HEK293T (cell line): ENCODE measurements at places on chromosomes 16 and 17.

DNA sequence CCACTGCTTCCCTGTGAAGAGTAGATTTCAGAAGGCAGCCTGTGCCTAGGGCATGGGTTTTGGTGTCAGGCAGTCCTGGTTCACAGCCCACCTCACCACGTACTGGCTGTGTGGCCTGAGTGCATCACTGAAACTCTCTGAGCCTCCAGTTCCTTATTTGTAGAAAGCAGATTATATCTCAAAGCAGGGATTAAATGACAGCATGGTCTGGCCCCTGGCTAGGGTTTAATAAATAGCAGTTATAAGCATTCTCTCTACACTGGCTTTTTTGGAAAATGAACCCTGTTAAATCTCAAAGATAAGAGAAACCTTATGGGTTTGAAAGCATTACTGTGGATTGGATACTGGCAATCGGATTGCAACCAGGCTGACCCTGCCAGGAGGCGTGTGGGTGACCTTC, 2.9 kb upstream of the MT1M start:
- DNase-seq: no peak

DNA sequence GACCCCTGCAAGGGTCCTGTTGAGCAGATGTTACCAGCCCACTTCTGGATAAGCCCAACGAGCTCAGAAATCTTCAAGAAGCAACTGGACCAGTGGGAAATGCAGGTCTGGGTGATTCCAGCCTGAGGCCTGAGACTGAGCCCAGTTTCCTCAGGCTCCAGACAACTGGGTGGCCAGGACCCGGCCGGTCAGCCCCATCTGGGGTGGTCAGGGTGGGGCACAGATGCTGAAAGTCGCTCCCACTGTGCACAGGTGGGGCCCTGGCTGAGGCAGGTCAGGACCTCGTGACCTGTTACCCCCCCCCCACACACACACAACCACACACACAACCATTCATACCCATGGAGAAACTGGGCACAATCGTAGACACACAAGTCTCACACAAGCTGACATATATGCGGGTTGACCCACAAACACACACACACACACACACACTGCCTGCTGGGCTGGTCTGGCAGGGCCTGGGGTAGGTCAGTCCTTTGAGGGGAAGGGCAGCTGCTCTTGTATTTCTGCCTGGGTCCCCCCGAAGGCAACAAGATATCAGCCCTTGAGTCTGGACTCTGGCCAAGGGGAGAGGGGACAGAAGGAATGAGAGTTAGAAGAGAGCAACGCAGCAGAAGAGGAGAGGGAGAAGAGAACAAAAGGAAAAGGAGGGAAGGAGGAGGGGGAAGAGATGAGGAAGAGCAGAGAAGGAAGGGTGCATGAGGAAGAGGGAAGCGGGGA, 99.0 kb upstream of the CDH5 start:
- no peak for DNase-seq

DNA sequence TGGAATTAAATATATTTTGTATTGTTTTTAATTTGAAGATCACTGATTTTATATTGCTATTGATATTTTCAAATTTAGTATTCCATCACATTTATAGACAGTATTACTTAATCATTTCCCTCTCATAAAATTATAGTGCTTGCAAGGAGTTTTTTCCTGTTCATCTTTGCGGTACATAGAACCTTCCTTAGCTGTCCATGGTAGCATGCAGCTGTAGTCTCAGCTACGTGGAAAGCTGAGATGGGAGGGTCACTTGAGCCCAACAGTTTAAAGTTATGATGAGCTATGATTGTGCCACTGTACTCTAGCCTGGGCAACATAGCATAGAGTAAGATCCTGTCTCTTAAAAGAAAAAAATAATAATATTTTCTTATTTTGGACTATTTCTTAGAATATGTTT, 215.8 kb upstream of the CHMP6 start:
- DNase-seq: no peak

- peak; percentile 69 for DNase-seq
These were observed 82.9 kb upstream of the RCVRN start for GRCh38 chr17:9987779-9988585.

DNA sequence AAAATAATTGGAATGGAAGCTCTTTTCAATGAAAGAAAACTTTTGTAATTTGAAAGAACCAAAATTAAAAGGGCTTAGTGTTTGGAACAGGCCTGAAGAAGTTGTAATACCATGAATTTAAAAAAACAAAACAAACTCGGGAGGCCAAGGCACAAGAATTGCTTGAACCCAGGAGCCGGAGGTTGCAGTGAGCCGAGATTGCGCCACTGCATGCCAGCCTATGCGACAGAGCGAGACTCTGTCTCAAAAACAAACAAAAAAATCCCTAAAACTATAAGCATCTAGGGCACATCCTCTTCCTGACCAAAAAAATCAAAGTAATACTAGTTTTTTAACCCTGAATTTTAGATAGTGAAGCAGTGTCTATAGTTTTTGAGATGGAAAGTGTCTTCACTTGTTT, 12.7 kb downstream of the CLTC start:
- DNase-seq: no peak

DNA sequence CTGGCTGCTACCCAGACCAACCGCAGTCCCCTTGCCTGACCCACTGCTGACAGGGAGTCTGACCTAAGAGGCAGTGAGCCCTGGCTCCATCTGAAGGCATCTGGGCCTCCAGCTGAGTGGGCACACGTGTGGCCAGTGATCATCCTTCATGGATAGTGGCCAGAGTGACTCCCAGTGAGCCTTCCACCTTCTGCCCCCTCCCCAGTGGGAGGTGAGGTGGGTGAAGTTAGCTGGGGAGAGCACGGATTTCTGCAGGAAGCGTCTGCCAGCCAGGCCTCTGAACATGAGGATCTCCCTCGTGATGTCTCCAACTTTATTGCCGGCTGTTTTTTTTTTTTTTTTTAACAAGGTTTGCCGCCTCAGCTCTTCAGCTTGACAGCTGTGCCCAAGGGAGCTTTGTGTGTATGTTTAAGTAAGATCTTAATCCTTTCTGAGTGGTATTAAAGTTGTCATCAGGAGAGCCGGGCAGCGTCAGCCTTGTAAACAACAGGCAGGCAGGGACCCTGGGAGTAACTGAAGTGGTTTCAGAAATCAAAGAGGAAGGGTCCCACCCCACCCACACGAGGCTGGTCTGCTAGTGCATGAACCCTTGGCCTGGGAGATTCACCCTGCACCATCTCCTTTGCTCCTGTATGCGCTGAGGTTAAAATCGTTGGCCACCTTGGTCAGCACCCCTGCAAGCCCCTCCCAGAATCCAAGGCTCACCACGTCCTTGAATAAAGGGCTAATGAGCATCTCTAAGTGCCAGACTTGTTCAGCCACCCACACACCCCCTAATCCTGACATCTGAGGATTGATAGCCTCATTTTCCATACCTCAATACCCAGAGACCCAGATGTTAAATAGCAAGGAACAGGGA, 33.3 kb downstream of the RHBDL3 start:
- peak; percentile 35 for DNase-seq

DNA sequence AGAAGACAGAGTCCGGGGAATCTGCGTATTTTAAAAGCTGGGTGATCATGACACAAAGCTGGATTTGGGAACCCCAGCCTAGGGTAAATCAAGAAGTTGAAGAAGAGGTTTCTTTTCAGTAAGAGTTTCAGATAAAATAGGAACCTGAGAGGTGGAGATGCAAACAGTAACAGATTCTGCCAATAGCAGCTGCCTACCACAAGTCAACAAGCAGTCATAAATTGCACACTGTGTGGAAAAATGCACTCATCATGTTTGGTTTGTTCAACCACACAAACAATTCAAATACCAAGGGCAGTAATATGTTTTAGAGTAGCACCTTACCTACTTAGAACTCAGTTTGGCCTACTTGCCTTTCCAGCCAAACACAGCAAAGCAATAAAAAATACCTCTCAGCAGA, 14.0 kb downstream of the MYO1D start:
- DNase-seq: no peak

- no peak for DNase-seq
These were observed 3.0 kb upstream of the ABR start for GRCh38 chr17:1182811-1183170.

DNA sequence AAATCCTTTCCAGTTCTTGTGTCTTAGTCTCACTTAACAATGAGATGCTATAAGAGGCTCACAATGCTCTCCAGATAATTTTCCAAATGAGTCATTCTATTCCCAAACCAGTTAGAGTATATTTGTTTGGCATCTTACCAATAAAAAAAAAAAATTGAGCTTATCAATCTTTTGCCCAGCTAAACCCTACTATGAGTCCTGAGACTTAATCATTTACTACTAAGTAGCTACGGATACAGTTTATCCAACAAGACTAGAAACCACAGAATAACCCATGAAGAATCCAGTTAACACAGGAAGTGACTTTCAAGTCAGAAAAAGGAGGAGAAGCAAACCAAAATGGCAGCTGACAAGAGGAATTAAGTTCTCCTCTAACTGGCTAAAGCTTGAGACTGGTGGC, 330.3 kb upstream of the XYLT1 start:
- DNase-seq: no peak

GRCh38 chr17:59623151-59623550, 3.5 kb downstream of the CLTC start:
- DNase-seq: no peak

GRCh38 chr16:85607796-85608514, 5.2 kb upstream of the GSE1 start:
- no peak for DNase-seq

GRCh38 chr17:48632579-48633265, 6.6 kb upstream of the HOXB9 start:
- no peak for DNase-seq

DNA sequence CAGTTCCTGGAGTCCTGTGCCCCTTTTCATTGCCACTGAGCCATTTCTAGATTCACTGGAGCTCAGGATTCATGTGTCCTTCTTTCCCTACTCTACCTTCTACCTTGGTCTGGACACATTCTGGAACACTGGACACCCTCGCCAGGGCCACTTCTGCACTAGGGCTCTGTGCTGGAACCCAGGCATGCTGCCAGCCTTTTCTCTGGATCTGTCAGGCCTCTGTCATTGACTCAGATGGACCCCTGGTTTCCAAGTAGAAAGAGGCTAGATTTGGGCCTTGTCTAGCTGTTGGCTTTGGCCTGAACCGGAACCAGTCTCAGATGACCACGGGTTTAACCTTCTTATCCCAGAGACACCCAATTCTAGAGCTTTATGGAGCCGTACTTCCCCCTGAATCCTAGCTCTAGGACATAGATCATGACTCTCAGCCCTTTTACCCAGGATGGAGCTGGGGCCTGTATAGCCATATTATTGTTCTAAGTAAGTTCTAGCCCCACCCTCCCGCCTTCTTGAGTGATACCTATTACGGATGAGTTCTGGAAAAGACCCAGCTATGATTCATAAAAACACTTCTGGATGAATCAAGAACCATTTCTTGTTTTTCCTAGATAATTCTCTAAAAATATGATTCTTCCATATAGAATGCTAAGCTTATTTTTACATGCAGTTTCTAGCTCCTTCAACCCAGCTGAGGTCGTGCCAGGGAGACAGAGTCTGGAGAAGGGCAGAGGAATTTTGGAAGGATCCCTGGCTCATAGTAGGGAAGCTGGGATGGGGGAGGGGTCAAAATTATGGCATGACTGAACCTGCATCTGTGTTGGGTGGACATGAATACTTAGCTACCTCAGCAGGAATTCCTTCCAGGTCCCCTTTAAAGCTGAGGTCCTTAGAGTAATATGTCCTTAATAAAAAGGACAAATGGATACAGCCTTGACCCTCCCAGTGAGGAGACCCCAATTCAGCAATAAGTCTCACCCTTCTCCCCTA, 1.1 kb upstream of the CHRNB1 start:
- DNase-seq: no peak

- peak; percentile 45 for DNase-seq
These were observed 707 bp downstream of the NUFIP2 start for GRCh38 chr17:29292992-29293889.

GRCh38 chr17:37413875-37414519, 7.3 kb downstream of the TADA2A start:
- no peak for DNase-seq

- DNase-seq: no peak
These were observed 87.4 kb upstream of the GRIN2A start for GRCh38 chr16:10269632-10270031.

DNA sequence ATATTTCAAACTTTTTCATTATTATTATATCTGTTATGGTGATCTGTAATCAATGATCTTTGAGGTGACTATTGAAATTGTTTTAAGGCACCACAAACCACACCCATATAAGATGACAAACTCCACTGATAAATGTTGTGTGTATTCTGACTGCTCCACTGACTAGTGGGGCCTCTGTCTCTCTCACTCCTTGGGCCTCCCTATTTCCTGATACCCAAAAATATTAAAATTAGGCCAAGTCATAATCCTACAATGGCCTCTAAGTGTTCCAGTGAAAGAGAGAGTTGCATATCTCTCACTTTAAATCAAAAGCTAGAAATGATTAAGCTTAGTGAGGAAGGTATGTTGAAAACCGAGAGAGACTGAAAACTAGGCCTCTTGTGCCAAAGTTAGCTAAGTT, 23.4 kb downstream of the CYLD start:
- no peak for DNase-seq

DNA sequence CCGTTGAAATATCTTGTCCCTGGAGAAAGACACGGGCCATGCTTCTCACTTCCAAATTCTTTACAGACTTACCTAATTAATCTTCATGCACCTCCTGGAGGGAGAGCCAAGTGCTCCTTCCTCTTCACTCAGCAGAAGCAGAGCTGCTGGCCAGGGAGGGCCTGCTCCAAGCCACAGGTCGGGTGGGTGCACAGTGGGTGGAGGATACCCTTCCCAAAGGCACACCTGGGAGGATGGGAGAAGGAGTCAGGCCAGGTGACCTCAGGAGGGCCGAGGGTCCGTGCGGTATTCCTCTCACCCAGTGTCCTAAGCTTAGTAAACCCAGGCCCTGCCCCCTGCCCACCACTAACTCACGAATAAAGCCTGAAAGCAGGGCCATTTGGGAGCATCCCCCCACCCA, 171.3 kb upstream of the RPL38 start:
- no peak for DNase-seq

GRCh38 chr17:44541884-44542581, 15.3 kb upstream of the FZD2 start:
- DNase-seq: no peak

DNA sequence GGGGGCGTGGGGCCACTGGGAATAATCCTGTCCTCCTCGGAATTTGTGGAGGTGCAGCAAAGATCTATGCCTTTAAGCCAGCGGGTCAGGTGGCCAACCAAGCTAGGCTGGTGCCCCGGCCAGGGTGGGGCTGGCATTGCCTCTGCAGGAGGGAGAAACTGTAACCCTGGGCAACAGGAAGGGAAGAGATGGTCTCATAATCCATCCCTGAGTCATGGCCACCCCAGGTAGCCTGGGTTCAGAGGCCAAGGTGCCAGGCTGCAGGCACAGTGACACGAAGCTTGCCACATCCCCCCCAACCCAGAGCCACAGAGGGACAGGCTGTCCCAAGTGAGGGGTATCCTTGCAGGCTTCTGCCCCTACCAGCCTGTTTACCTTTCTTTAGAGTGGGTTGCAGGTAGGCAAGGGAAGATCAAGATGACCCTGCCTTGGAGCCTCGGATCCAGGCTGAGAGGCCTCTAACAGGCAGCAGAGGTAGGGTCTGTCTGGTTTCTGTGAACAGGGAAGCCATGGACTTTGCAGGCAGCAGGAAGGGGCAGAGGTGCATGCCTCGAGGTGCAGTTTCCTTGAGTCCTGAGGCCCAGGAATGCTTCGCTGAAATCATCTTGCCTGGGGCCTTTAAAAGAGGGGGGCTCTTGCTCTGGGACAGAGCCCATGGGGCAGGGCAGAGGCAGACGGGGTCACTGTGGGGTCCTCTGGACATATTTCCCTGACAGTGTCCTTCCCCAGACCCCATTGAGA, 4.0 kb downstream of the LASP1 start:
- no peak for DNase-seq
